Right renal pelvis (tissue), 4 donors: ENCODE measurements at places on chromosomes 7 and 10. TPM values are rescaled to one million over a fixed set of nuclear protein-coding genes. Genes with fewer than 3 reads are reported as not detected.

The HHEX gene
- polyA plus RNA-seq = 10.9 TPM

The CRCP gene
- 28.3 TPM for polyA plus RNA-seq

GRCh38 chr7:36408589-36408988, 18.9 kb downstream of the ANLN start:
- no peak for DNase-seq

The HOXA4 gene
- polyA plus RNA-seq = 24.3 TPM

- no peak for DNase-seq
These were observed 28.6 kb upstream of the TMEM178B start for GRCh38 chr7:141045126-141045841.

GRCh38 chr7:134435161-134435920, 23.6 kb downstream of the AKR1B1 start:
- DNase-seq = no peak

GRCh38 chr7:74579800-74580685, 77.5 kb upstream of the GTF2I start:
- no peak for DNase-seq

DNA sequence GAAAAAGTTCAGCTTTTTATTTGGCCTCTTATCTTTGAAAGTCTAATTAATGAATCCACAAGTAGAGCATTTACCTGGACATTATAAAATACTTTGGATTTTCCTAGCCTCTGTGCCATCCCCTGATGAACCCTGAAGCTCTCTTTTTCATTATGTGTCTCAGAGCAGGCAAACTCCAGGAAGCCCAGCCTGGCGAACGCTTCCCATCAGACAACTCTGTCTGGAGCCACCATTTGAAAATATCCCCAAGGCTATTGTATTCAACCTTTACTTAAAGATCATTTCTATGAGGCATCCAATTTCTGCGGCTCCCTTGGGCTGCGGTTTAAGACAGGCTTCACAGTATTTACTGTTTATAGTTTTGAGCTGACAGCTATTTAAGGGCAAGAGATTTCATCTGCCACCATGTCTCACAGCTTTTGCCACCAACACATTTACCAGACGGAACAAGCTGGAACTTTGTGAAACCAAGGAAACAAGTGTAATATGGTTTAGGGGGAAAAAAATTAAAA, 257.2 kb upstream of the GLI3 start:
- DNase-seq = no peak

The IFT22 gene
- 73.6 TPM for polyA plus RNA-seq

The TDRD1 gene
- polyA plus RNA-seq = not detected

- no peak for DNase-seq
These were observed 26.4 kb upstream of the GNA12 start for GRCh38 chr7:2870471-2870931.

The PHKG1 gene
- polyA plus RNA-seq = 1.3 TPM

The SRRM3 gene
- 0.83 TPM for polyA plus RNA-seq

GRCh38 chr7:45717537-45718235, 143.5 kb downstream of the ADCY1 start:
- DNase-seq = no peak

The CCDC146 gene
- 23.8 TPM for polyA plus RNA-seq

DNA sequence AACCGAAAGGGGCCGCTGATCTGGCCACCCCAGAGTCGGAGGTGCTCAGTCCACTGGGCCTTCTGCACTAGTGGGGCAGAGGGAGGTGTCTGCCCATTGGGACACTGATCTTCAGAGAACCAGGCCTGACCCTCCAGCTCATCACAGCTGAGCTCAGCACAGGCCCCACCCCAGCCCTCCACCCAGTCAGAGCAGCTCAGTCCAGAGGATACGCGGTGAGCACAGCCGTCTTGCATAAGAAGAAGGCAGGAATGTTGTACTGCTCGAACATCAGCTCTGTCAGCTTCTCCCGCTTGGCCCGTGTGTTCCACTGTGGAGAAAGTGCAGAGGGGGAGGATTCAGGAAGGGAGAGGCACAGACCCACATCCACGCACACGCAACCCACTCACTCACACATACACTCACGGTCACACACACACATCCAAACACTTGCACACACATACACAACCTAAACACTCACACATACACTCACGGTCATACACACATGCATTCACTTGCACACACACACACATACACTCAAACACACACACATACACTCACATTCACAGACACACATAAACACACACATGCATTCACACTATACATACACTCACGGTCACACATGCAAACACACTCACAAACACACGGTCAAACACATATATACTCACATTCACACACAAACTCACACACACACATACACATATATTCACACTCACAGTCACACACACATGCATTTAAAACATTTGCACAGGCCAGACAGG, 6.3 kb downstream of the ACTL6B start:
- DNase-seq = no peak
